ENCODE measurements at places on chromosomes 1 and 21. TPM values are rescaled to one million over a fixed set of nuclear protein-coding genes. Genes with fewer than 3 reads are reported as not detected.

The EPHB2 gene
- 2.7 TPM for total RNA-seq

DNA sequence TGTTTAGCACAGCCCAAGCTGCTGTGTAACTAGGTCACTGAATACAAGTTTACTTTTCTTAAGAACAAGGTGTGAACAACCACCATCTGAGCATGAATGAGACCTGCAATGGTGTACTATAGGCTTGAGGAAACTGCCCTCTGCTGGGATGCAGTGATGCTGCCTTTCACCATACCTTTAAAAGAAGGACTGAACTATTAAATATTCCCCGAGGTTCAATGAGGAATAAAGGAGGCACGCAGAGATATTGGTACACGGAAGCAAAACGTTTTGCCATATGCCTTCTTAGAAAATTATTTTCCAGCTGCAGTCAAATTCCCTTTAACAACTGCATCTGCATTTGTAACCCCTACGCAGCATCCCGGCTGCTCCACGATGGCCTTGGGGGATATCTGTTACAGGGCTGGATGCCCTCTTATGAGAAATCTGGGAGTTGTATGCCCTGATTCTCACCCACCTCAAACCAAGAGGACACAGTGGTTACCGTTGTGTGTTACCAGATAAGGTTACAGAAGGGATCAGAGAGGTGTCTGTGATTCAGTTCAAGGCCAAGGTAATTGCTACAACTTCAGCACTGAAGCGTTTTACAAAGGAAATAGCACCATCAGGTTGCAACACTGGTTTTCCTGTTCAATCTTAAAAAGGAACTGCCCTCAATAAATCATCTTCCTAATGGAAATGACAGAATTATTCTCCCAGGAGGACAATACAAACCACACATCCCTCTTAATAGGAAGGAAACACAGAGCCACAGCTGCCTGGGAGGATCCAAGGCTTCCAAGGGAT, 470.5 kb downstream of the LTN1 start:
- DNase-seq = no peak

- no peak for DNase-seq
Observed at GRCh38 chr1:167529829-167530474, 11.6 kb upstream of the CD247 start.

DNA sequence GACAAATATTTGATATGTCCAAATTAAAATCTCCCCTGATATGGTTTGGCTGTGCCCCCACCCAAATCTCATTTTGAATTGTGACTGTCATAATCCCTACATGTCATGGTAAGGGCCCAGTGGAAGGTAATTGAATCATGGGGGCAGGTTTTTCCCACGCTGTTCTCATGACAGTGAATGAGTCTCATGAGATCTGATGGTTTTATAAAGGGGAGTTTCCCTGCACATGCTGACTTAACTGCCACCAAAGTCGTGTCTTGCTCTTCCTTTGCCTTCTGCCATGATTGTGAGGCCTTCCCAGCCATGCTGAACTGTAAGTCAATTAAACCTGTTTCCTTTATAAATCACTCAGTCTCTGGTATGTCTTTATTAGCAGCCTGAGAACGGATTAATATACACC, 207.0 kb downstream of the BARHL2 start:
- no peak for DNase-seq

DNA sequence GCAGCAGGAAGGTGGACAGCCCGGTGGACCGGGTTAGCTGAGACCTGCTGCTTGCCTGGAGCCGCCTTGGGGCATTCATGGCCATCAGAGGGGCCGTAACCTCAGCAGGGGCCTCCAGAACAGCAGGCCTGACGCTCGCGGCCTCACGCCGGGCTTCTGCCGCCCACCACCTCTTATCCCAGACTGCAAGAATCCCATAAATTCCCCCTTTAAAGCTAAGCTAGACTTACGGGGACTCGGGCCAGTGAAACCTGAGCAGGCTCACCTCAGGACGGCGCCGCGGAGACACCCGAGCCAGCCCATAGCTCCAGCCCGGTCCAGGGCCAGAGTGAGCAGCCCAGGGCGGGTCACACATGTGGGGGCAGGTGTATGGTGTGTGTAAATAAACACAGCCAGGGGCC, 132.3 kb downstream of the GLIS1 start:
- peak; percentile 72 for DNase-seq

The EDARADD gene
- 3.6 TPM for total RNA-seq

DNA sequence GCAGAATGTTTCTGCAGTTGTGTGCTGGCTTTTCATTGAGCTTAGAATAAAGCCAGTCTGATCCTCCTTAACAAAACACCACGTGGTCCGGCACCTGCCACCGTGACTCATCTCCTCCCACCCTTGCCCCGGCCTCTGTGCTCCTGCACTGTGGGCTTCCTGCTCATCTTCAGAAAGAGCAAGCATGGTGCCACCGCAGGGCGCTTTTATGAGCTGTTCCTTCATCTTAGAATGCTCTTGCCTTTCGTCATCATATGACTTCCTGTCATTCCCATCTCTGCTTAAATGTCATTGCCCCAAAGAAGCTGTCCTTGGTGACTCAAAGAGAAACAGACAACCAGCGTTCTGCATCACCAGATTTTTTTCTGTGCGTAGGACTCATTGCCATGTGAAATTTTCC, 117.8 kb downstream of the HHAT start:
- DNase-seq = no peak

- no peak for DNase-seq
Observed at GRCh38 chr1:180181048-180181447, 26.4 kb downstream of the QSOX1 start.

The FTCD gene
- 0.29 TPM for total RNA-seq

DNA sequence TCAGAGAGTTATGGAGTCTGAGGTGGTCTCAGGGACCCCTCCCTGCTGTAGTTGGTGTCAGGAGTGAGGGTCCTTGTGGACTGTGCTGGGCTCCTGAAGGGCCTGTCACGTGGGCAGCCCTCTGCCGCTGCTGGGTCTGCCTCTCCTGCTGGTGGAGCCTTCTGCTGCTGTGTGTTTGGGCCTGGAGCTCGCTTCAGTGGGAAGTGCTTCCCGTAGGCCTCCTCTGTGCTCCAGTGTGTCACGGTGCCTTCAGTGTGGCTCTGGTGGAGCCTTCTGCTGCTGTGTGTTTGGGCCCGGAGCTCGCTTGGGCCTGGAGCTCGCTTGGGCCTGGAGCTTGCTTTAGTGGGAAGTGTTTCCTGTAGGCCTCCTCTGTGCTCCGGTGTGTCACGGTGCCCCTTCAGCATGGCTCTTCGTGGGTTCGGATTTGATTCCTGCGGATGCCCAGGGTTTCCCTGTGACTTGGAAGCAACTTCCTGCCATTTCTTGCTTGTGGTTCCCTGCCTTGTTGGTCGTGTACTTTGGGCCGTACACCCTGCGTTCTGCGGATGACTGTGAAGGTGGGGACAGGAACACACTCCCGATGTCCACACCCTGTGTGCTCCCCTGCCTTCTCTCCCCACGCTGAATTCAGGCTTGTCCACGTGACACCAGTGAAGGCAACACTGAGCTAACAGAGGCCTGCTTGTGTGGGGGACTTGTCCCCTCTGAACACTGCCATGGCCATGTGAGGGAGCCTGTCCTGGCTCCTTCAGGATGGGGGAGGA, 19.5 kb downstream of the C1orf174 start:
- DNase-seq = no peak

- no peak for DNase-seq
Observed at GRCh38 chr21:31351960-31352359, 7.9 kb upstream of the TIAM1 start.

The KCNK1 gene
- 13.1 TPM for total RNA-seq

DNA sequence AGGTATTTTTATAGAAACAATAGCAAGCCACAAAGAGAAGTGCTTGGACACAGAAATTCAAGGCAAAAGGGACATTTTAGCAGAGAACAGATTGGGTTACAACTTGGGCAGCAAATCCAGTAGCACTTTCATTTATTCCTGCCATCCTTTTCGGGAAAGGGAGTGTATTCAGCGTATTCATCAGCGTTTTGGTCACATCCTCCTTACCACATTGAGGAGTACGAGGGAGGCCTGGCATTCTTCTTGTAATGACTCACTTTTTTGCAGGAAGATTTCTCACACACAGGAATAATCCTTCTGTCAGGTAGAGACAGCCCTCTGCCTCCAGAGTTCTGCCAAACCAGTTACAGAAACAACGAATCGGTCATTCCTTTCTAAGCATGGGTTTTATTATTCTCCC, 18.1 kb upstream of the FAM78B start:
- DNase-seq = no peak

The SPRR1B gene
- total RNA-seq = 161 TPM

Data from lower leg skin (tissue), 4 donors.